ENCODE measurements at places on chromosomes 11 and 22.

- DNase-seq = no peak
Measured at GRCh38 chr22:25351631-25352293, 132.3 kb downstream of the CRYBB2 start.

DNA sequence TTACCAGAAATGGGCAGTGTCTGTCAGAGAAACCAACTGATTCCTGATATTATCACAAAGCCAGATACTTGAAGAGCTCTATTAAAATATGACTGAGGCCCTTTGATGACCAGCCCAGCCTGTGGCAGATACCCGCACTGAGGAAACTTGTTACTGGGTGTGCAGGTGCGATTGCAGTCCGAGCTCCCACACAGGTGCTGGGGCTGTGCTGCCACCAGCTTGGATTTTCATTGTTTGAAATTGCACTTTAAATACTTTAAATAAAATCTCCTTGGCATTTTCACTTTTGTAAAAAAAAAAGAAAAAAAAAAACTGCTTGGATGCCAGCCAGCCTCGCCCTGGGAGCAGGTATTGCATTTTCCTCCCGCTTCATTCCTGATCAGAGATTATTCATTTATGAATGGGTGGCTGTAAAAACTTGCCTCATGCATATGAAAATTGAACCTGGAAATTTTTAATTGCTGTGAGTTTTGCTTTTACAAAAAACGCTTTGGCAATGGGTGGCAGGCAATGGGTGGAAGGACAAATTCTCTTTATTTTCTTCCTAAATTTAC, 21.2 kb downstream of the EHF start:
- no peak for DNase-seq

DNA sequence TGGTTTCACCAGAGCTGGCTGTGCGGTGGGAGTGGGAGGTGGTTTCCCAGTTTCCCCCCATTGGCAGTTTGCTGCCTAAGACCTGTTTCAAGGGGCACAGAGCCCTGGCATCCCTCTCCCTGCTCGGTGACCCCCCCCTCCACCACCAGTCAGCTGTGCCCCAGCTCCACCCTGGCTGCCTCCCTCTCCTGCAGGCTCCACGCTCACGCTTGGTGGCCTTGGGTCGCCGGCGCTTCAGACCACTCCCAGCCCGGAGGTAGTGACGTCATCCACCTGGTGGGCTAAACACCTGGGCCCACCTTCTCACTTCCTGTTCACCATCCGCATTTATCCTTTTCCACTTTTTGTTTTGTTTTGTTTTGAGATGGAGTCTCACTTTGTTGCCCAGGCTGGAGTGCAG, 7.8 kb downstream of the GAL start:
- no peak for DNase-seq

- no peak for DNase-seq
Measured at GRCh38 chr22:40648386-40648785, 11.9 kb upstream of the MRTFA start.

DNA sequence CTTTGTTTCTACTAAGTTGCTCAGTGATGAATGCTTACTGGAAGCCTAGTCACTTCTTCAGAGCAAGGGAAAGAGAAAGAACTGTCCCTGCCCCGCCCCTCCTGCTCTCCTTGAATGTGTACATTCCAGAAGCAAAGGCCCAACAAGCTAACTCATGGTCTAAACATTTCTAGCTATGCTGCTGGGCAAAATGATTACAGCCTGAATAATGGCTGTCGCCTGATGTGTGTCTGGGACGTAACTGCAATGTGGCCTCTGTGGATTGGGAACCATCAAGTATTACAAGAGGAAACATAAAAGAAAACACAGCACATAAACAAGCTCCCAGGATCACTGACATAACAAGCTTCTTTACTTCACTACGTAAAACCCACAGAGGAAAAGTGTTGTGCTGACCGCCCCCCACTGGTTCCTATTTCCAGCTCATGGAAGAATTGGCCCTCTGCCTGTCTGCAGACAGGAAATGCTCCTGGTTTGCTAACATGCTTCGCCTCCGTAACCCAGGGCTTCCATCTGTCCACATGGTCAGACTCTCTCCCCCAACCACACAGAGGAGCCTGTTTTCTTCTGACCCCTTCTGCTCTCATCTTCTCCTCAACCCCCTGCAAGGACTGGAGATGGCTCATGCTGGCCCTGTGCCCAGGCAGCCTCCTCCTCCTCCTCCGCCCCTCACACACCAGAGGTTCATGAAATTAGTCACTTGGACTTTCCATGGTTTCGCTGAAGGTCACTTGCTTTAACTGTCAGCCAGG, 187.2 kb downstream of the MAML2 start:
- DNase-seq = no peak

GRCh38 chr22:40001800-40002577, 7.2 kb downstream of the FAM83F start:
- DNase-seq = no peak

GRCh38 chr11:66324664-66325063, 7.8 kb upstream of the CD248 start:
- no peak for DNase-seq

GRCh38 chr11:11786771-11787170, 55.0 kb upstream of the USP47 start:
- no peak for DNase-seq

- DNase-seq = no peak
Measured at GRCh38 chr11:3108183-3108721, 51.0 kb upstream of the CARS1 start.

- DNase-seq = no peak
Measured at GRCh38 chr11:112310848-112311247, 50.2 kb upstream of the PLET1 start.

DNA sequence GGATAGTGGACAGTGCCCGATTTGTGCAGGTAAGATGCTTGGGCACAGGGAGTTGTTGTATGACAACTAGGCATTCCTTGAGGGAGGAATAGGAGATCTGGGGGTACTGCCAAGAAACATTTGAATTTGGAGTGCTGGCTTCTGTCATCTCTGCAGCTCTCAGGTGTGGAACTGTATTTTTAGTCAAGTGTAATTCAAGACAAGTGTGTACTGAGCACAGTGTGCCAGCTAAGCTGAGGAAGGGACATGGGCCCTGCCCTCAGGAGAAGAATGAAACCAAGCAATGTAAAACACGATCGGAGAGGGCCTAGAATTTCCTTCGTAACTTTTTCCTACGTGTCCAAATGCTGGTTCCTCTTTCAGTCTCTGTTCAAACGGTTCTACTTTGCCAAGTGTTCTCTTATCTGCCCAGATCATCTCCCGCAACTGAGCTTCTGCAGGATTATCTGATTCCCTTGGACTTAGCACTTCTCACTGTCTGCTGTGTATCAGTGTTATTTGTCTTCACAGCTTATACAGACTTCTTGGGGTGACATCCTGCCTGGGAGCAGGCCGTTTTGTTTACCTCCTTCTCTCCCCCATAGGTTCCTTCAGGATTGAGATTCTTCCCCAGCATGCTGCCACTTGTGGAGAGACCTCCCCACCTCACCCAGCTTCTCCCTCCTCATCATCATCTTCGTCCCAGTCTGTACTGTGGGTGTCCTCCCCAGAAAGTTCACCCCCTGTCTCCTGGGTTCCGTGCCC, 27.6 kb downstream of the ART5 start:
- no peak for DNase-seq

GRCh38 chr11:14065141-14065540, 102.6 kb downstream of the SPON1 start:
- DNase-seq = no peak

DNA sequence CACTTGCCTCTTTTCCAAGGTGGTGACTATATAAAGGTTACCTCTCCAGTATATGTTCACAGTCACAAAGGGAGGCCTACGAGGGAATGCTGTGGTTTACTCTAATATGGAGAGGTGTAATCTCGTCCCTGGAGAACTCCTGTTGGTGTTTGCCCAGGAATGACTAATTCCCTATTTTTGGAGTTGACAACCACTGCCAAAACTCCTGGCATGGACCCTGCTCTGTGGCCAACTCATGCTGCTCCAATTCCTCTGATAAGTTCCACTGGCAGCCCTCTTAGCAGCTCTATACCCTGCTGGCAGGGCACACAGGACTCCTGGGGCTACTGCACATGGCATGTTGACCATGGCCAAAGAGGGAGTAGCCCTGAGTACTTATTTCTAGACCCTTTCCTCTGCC, 418.7 kb upstream of the ANO5 start:
- DNase-seq = no peak
